ENCODE measurements at places on chromosomes 3 and 15. TPM values are rescaled to one million over a fixed set of nuclear protein-coding genes. Genes with fewer than 3 reads are reported as not detected.

STT3B gene
- total RNA-seq: 102 TPM

ATP13A4 gene
- 2.7 TPM for total RNA-seq

C2CD4A gene
- not detected for total RNA-seq

ZBTB38 gene
- 110 TPM for total RNA-seq

IQCH gene
- 4.9 TPM for total RNA-seq

ISLR2 gene
- under 0.01 TPM for total RNA-seq

CHRFAM7A gene
- total RNA-seq: 0.33 TPM

AP2M1 gene
- 348 TPM for total RNA-seq

SPATA12 gene
- total RNA-seq: 0.21 TPM

CLASP2 gene
- total RNA-seq: 50.7 TPM

SHF gene
- 0.50 TPM for total RNA-seq

CKMT1B gene
- 22.0 TPM for total RNA-seq

SLC28A2 gene
- not detected for total RNA-seq

All from mammary epithelial cell (primary cell).